Thymus (tissue), 14 donors: ENCODE measurements at places on chromosomes 6 and 20. TPM values are rescaled to one million over a fixed set of nuclear protein-coding genes. Genes with fewer than 3 reads are reported as not detected.

- H3K27me3 ChIP-seq, result no peaks in the 10 kb centered on the region
- H3K4me3 ChIP-seq, result no peak overlapping the region
- H3K27ac ChIP-seq, result no peak overlapping the region
- no peaks in the 10 kb centered on the region for H3K4me1 ChIP-seq
These were observed 85.3 kb upstream of the AKAP12 start for GRCh38 chr6:151154418-151154817.

TMC2 gene
- total RNA-seq, result not detected

DNA sequence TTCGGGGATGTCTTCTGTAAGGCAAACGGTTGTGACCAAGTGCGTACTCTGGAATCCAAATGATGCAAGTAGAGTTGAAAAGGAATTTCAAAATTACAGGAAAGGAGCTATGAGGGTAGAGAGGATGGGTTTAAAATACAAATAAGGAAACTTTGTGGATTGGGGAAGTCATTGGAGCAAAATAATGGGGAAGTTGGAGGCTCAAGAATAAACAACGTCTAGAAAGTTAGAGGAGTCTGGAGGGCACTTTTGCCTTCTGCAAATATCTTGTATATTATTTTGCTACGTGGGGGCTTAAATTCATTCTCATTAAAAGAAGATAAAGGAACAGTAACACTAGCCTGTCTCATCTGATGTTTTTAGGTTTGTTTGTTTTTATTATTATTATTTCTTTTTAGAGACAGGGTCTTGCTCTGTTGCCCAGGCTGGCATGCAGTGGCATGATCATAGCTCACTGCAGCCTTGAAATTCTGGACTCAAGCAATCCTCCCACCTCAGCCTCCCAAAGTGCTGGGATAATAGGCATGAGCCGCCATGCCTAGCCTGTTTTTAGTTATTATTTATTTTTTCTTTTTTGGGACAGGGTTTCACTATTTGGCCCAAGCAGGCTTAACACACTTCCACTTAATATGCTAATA lies 55.0 kb upstream of the TNFAIP3 start:
- no peak for DNase-seq
- peaks cover 16% of the 10 kb centered on the region for H3K4me1 ChIP-seq
- peak overlapping the region; percentile 53 for H3K27ac ChIP-seq
- no peaks in the 10 kb centered on the region for H3K27me3 ChIP-seq
- H3K36me3 ChIP-seq, result no peaks in the 10 kb centered on the region
- no peak overlapping the region for H3K4me3 ChIP-seq

- no peak overlapping the region for H3K4me3 ChIP-seq
- no peaks in the 10 kb centered on the region for H3K4me1 ChIP-seq
- no peak for DNase-seq
- no peaks in the 10 kb centered on the region for H3K36me3 ChIP-seq
- no peaks in the 10 kb centered on the region for H3K27me3 ChIP-seq
- no peak overlapping the region for H3K27ac ChIP-seq
These were observed 234.7 kb downstream of the TRDN start for GRCh38 chr6:123402052-123402451.

BACH2 gene
- total RNA-seq, result 12.3 TPM

DNA sequence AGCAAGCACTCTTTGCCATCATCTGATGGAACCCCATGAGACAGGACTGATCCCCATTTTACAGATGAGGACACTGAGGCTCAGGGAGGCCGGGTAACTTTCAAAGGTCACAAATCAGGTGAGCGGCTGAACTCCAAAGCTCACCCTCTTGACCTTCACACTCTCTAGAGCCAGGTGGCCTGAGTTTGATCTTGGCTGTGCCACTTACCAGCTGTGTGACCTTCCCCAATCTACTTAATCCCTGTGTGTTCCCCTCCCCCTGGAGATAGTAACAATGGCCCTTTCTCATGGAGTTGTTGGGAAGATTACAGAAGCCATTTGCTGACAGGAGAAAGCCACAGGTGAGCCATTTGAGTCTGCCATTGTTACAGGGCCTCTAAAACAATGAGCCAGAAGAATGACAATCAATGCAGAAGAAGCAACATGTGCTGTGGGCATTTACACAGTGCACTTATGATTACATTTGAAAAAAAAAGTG lies 34.5 kb downstream of the BMP7 start:
- H3K27ac ChIP-seq, result no peak overlapping the region
- H3K4me1 ChIP-seq, result no peaks in the 10 kb centered on the region
- no peaks in the 10 kb centered on the region for H3K36me3 ChIP-seq
- no peaks in the 10 kb centered on the region for H3K27me3 ChIP-seq
